ENCODE measurements at places on chromosomes 4 and X.

DNA sequence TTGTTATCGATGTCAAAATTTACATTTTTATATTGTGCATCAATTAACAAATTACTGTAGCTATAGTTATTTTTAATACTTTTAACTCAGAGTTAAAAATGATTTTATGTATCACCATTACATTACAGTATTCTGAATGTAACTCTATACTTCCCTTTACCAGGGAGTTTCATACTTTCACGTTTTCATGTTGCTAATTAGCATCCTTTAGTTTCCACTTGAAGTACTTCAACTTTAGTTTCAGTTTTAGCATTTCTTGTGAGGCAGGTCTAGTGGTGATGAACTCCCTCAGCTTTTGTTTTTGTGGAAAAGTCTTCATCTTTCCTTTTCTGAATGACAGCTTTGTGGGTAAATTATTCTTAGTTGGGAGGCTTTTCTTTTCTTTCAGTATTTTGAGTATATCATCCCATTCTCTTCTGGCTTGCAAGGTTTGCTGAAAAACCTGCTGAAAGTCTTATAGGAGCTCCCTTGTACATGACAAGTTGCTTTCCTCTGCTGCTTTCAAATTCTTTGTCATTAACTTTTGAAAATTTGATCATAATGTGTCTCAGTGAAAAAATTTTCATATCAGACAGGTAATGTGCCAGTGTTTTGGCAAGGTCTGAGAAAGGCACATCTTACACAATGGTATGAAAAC lies 9.8 kb upstream of the CISD2 start:
- no peak for DNase-seq

- no peak for DNase-seq
Measured at GRCh38 chr4:89123451-89123851, 12.1 kb downstream of the TIGD2 start.

DNA sequence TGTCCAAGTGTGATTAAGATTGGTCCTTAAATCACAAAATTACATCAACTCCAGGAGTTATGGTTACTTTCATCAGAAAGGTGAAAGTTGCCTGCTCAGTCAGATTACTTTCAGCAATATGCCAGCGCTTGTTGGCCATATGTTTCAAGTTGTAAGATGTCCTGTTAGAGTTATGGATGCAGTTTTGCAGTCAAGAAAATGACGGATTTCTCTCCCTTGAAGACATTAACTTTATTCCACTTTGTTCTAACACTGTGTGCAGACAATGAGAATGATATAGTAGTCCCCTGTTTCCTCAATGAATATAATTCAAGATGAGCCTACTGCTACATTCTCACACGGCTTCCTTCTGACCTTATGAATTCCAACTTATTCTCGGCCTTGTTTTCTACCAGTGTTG lies 295.0 kb upstream of the ADGRL3 start:
- DNase-seq = no peak

- no peak for DNase-seq
Measured at GRCh38 chrX:151692825-151693224, 2.4 kb upstream of the PRRG3 start.

GRCh38 chr4:183960046-183960420 lies 54.9 kb downstream of the STOX2 start:
- DNase-seq = no peak

DNA sequence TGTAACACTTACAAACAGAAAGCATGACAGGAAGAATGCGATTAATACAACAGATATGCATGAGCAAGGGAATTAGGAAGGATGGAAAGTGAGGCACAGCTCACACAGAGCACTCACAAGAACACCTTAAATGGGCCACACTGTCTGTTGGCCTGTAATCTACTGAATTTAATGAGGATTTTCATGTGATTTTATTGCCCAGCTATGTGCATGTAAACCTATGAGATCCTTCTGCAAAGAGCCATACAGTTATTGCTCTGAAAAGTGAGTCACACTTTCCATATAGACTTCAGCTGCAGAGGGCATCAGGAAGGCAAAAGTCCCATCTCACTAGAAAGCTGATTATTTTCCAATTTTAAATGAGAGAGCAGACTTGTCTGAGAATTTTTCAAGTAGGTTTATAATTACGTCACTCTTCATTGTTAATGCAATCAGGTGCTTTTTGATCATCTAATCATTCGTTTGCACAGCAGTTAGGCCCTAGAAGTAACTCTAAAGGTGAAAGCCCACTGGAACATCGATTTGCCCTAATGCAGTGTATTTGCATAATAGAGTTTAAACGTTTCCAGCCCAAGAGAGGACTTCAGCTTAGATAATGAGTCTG lies 832.7 kb upstream of the INTU start:
- DNase-seq = peak; percentile 6

DNA sequence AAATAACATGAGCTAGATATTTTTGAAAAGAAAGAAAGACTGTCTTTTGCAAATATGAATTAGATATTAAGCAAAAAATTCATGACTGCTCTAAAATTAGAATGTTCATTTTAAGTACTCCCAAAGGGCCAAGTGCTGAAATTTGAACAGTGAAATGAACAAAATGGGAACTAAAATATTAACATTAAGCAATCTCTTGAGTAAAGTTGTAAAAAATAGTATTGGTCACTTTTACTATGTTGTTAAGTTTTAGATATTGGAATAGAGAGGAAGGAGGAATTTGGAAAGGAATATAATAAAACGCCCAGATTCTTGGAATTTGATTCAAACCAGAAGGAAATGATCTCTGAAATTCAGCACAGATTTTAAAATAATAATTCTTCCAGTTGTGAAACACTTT lies 125.9 kb upstream of the ANK2 start:
- DNase-seq = no peak

DNA sequence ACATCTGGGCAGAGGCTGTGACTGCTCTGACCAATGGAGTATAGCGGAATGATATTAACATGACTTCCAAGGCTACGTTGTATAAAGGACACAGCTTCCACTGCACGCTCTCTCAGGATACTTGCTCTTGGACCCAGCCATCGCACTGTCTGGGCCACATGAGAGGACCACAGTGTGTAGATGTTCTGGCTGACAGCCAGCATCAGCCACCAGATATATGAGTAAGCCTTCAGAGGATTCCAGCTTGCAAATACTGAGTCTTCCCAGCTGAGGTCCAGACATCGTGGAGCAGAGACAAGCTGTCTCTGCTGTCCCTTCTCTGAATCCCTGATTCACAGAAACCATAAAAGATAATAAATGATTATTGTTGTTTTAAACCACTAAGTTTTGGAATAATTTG lies 146.8 kb upstream of the USP9X start:
- DNase-seq = no peak

DNA sequence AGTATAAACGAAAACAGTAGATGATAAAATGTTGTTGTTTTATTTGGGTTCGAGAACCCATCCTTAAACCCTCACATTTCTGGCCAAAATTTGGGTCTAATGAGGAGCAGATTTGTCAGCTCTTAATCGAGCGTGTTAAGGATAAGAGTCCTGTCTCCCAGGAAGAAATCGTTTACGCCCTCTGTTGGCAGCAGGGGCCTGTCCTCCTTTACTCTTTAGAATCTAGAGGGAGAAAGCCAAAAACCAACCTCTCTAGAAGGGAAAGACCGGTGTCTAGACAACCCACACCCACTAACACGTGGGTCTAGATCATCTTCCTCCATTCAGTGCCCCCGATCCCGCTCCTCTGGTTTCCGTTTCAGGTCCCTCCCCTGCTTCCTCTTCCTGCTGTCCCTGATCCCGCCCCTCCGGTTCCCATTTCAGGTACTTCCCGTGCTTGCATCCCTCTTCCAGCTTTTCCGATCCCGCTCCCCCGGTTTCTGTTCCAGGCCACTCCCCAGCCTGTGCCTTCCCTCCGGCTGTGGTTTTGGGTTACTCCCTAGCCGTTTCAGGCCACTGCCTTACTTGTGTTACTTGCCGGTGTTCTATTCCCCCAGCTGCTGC lies 339.1 kb downstream of the PAPSS1 start:
- DNase-seq = no peak

DNA sequence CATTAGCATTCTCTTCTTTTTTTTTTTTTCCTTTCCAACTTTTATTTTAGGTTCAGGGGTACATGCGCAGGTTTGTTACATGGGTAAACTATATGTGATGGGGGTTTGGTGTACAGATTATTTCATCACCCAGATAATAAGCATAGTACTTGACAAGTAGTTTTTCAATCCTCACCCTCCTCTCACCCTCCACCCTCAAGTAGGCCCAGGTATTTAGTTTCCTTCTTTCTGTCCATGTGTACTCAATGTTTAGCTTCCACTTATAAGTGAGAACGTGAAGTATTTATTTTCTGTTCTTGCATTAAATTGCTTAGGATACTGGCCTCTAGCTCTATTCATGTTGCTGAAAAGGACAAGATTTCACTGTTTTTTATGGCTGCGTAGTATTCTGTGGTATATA lies 140.8 kb upstream of the PGRMC2 start:
- DNase-seq = no peak

GRCh38 chrX:10070714-10071436 lies 85.9 kb upstream of the CLCN4 start:
- no peak for DNase-seq

- DNase-seq = no peak
Measured at GRCh38 chr4:121256887-121257466, 92.9 kb upstream of the TNIP3 start.

GRCh38 chrX:149490100-149490499 lies 15.0 kb downstream of the IDS start:
- no peak for DNase-seq

GRCh38 chr4:38131371-38132091 lies 171.3 kb downstream of the PTTG2 start:
- no peak for DNase-seq

DNA sequence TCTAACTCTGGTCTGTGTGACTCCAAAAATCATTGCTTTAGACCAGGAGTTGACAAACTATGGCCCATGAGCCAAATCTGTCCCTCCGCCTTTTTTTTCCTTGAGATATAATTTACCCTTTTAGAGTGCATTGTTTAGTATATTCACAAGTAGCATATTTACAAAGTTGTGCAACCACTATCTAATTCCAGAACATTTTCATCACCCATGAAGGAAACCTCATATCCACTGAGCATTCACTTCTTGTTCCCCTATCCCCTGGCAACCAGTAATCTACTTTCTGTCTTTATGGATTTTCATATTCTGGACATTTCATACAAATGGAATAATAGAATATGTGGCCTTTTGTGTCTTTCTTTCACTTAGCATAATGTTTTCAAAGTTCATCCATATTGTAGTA lies 67.4 kb upstream of the CITED1 start:
- no peak for DNase-seq

DNA sequence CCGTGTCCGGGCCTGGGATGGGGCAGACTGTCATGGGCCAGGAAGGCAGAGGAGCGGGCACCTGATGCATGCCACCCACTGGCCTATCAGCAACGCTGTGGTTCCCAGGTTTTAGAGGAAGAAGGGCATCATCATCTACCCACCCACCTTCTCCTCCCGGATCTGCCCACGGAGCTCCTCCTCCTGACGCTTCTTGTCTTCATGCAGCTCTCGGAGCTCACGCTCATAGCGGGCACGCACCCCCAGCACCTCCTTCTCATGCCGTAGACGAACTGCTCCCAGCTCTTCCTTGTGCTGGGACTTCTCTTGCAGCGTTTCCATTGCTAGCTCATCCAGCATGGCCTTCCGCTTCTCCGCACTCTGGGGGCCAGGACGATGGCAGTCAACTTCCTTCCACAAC lies 11.4 kb upstream of the KCND1 start:
- no peak for DNase-seq

GRCh38 chrX:23783589-23784469 lies 856 bp downstream of the SAT1 start:
- no peak for DNase-seq

GRCh38 chrX:124395145-124395880 lies 49.0 kb downstream of the SH2D1A start:
- no peak for DNase-seq

- no peak for DNase-seq
Measured at GRCh38 chrX:41686788-41687187, 2.0 kb upstream of the GPR34 start.

DNA sequence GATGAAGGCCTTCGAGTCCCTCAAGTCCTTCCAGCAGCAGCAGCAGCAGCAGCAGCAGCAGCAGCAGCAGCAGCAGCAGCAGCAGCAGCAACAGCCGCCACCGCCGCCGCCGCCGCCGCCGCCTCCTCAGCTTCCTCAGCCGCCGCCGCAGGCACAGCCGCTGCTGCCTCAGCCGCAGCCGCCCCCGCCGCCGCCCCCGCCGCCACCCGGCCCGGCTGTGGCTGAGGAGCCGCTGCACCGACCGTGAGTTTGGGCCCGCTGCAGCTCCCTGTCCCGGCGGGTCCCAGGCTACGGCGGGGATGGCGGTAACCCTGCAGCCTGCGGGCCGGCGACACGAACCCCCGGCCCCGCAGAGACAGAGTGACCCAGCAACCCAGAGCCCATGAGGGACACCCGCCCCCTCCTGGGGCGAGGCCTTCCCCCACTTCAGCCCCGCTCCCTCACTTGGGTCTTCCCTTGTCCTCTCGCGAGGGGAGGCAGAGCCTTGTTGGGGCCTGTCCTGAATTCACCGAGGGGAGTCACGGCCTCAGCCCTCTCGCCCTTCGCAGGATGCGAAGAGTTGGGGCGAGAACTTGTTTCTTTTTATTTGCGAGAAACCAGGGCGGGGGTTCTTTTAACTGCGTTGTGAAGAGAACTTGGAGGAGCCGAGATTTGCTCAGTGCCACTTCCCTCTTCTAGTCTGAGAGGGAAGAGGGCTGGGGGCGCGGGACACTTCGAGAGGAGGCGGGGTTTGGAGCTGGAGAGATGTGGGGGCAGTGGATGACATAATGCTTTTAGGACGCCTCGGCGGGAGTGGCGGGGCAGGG lies 568 bp downstream of the HTT start:
- DNase-seq = peak; percentile 23

GRCh38 chr4:168598191-168598590 lies 101.3 kb downstream of the PALLD start:
- no peak for DNase-seq

- no peak for DNase-seq
Measured at GRCh38 chrX:78029663-78030062, 60.2 kb upstream of the PGAM4 start.

GRCh38 chr4:173014836-173015235 lies 153.8 kb upstream of the GALNT7 start:
- DNase-seq = no peak

DNA sequence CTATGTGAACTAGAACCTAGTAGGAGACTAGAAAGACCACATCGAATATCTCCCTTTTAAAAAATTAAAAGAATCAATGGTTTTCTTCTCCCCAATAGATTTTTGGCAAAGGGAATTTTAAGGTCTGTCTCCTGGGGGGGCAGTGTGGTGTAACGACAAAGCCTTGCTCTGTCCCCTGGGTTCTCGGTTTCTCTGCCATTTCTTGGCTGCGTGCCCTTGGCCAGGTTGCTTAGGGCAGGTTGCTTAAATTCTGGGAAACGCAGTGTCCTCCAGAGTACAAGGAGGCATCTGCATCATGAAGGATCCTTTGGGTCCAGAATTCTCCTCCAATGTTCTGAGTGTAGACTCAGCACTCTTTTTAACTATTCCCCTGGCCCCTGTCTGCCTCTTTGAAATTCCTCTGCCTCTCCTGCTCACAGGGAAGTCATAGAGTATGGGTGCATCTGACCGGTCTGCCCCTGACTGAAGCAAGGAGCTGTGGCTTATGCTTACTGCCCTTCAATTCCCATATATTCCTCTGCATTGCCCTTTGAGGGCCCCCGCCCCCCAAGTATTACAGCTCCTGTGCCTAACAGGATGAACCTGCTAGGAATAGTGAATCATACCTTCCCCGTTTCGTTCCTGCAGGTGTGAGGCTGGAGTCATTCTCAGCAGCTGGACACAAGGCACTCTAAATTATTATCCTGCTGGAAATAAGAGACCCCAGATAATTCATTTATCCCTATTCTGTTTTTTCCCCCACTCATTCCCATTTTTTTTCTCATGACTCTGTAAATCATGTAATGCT lies 2.2 kb downstream of the KIT start:
- DNase-seq = no peak

All from NCI-H2029 (cell line).